ENCODE measurements at places on chromosomes 2 and 18.
A peak's percentile ranks its signal among the peaks of the same experiment; 100 is the strongest.

DNA sequence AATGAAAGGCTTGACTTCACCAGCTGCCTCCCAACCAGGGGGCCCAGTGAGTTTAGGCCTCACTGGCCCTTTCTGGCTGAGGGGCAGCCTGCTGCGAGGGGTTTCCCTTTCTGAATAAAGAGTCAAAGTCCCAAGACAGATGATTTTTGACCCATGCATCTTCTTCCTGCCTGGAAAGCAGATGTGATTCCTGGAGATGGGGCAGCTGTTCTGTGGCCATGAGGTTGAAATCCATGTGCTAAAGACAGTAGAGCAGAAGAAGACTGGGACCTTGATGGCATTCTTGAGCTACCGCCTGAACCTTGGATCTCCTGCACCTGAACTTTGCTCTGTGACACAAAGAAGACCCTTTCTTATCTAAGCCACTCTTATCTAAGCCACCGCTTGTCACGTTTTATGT is 19.8 kb downstream of the HPCAL1 start:
- DNase-seq: no peak

GRCh38 chr18:74316257-74317170 is 875 bp downstream of the C18orf63 start:
- no peak for DNase-seq

GRCh38 chr2:57850415-57851130 is 196.0 kb upstream of the VRK2 start:
- DNase-seq: no peak

GRCh38 chr2:232653441-232653840 is 20.0 kb downstream of the EFHD1 start:
- DNase-seq: no peak

DNA sequence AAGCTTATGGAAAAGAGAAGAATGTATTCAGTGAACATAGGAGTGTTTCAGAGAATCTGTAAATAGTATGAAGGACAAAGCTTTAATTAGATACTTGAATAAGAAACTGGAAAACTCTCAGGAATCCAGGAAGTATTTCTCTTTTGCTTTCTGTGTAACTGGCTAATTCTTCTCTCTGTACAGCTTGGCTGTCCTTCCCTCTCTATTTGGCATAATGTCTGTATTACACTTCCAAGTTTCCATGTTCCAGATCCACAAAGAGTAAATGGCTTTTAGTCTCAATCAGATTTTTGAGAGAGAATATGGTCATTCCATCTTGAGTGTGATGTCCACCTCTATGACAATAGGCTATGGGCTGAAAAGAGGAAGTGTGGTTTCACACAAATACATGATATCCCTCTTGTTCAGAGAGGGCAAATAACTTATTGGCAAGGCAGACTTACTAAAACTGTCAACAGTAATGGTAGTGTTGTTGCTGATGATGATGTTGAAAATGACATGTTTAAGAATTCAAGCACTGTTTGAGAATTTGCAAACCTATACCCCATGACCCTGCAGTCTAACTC is 129.2 kb upstream of the ERBB4 start:
- no peak for DNase-seq

- DNase-seq: no peak
Measured at GRCh38 chr2:170212625-170213280, 34.8 kb downstream of the MYO3B start.

DNA sequence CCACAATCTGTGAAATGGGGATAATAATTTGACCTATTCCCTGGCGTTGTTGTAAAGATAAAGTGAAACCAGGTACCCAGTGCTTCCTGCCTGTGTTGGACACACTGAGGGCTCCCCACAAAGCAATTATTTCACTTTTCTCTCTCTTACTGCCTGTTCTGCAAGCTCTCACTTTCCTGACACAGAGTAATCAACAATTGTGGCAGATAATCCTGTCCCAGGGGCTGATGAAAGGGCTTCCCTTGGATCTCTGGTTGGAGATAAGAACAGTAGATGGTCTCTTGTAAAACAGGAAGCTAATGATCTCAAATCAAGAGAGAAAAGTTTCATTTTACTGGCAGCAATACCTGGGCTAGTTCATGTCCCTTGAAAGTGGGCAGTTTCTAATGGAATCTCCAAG is 190.4 kb upstream of the EPHA4 start:
- DNase-seq: no peak

DNA sequence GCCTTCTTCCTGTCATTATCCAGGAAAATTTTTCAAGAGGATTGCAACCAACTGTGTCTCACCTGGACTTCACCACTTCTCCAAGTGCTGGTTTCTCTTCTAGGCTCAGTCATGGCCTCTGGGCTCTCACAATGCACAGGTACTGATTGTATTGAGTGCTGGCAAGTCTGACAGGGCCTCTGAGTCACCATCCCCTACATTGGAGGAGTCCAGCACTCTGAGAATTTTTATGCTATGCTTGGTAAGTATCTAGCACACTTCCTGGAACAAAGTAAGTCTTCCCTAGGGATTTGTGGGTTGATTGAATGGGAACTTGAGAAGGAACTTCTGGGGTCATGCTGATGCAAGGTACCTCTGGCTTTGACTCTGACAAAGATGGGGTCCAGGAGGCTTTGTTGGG is 147.2 kb upstream of the CELF4 start:
- no peak for DNase-seq

- no peak for DNase-seq
Measured at GRCh38 chr2:2662847-2663356, 331.8 kb upstream of the MYT1L start.

- no peak for DNase-seq
Measured at GRCh38 chr2:104914509-104914908, 60.6 kb downstream of the POU3F3 start.

DNA sequence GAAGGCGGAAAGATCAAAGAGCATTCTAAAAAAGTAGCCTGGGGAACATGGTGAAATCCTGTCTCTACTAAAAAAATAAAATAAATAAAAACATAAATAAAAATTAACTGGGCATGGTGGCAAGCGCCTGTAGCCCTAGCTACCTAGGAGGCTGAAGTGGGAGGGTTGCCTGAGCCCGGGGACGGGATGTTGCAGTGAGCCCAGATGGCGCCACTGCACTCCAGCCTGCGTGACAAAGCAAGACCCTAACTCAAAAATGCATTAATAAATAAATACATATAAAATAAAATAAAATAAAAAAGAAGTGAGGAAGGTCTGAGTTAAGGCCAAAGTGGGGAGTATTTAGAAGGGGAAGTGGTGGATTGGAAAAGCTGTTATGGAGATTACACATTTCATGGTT is 1.3 kb upstream of the PSMD14 start:
- no peak for DNase-seq

DNA sequence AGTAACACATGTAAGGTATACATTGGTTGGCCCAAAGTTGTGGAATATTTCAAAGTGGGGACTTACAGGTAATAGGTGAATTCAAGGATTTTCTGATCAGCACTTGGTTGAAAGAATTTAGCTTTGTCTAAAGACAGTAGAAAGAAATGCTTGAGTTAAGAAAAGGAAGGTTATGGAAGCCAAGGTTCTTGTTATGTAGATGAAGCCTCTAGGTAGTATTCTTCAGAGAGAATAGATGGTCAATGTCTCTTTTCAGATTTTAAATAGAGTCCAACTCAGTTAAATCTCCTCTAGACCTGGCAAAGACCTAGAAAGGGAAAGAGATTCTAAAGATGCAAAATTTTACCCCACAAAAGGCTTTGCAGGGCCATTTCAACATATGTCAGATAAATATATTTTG is 157.4 kb downstream of the ANKRD30B start:
- no peak for DNase-seq

DNA sequence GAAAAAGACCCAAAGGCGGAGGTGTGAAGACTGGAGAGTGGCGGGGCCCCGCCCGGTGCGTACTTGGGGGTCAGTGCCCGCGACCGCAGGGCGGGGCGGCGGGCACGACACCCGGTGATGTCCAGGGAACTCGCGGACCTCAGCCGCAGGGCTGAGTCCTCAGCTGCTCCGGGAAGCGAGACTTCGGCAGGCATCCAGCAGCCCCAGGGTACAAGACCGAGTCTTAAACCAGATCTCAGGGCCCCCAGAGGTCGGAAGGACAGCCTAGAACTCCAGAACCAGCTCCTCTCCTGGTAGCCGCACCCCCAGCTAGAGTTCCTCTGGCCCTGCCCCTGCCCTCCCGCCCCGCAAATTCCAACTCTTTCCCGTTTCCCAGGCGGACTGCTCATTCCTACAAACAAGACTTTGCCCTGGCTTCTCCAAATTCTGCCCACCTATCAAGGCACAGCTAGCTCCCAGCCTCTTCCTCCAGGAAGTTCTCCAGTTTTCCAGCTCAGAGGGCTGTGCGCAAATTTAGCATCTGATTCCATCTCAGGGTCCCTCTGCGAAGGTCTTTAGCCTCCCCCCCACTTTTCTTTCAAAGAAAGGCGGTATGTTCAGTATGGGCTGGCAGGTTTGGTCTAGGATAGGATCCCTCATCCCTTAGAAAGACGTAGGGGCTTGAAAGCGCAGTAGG is 26.0 kb upstream of the NOTO start:
- DNase-seq: peak; percentile 65

DNA sequence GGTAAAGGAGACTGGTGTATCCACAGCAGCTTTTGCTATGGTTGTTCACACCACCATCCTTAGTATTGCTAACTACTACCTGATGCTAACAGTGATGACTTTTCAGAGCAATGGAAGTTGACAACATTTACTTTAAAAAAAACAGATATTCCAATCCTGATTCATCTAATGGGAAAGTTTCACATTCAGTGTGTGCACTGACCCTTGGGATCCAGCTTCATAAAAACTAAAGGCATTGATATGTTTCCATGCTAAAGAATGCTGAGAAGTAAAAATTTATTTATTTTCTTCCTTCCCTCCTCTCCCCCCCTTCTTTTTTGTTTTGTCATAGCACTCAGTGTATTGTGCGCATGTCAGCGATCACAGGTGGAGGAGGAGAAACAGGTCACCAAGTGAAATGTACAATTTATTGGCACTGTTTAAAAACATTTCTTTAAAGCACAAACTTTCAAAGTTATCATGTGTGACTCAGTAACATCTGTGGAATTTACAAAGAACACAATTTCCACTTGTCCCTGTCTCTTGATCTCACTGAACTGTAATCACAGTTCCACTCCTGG is 229.9 kb downstream of the ALK start:
- DNase-seq: no peak

DNA sequence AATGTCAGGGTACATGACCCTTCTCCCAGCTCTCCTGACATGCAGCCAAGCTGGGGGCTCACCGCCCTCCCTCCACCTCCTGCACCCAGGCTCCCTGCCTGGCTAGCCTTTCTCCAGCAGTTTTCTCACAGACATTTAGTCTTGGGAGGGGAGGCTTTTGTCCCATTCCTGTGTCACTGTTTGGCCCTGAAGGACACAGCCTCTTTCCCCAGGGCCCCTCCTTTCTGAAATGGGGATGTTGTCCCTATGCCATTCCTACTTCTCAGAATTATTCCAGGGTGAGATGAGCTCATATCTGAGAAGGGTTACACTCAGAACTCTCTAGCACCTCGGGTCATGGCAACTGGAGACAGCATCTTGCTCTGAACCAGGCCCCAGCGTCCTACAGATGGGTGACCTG is 47.3 kb upstream of the MRPL33 start:
- no peak for DNase-seq

- DNase-seq: no peak
Measured at GRCh38 chr2:38549071-38549704, 53.5 kb downstream of the HNRNPLL start.

DNA sequence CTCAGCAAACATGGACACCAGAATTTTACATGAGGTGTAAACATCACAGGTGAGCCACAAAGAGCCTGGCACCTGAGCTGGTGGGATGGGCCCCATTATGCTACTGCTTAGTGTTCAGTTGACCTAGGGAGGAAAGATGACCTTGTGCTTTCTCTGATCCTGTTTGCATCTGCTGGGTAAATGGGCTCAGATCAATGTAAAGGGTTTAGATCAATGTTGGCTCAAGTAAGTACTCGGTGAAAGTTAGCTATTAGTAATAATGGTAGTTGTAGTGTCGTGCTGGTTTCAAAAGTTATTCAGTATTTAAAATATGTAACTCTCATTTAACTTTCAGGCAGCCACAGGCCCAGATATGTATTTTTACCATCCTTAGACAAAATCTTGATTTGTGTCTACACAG is 19.8 kb downstream of the ABHD3 start:
- DNase-seq: peak; percentile 20

DNA sequence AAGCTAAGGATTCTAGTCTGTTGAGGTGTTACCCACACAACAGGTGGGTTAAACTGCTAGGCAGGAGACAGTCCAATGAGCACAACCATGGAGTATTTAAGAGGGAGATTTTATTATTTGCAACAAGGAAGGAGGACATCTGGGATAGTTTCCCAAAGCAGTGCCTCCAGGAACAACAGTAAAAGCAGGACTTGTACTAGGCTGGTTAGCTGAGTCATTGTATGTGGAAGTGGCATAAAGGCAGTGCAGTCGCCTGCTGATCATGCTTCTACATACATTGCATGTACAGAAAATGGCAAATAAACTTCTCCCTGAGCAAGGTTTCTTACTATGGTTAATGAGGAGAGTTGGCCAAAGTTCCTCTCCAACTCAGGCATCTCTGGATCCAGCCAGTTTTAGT is 46.1 kb upstream of the CYTIP start:
- DNase-seq: no peak

DNA sequence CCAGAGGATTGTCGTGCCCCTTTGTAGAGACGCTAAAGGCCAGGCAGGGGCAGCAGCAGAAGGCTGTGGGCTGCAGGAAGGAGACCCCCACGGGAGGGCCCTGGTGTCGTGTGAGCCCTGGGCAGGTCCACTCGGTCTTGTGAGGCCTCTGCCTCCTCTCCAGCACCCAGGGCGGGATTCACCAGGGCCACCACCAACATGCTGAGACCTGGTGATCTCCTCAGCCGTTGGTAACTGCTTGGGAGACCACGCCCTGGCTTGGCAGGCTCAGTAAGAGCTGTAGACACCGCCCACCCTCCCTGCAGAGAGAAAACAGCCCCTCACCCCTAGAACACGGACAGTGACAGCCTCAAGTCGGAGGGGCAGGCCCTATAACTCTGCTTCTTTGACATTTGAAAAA is 21.1 kb downstream of the MBP start:
- DNase-seq: peak; percentile 45

GRCh38 chr2:216829533-216829932 is 30.3 kb downstream of the TNP1 start:
- no peak for DNase-seq

DNA sequence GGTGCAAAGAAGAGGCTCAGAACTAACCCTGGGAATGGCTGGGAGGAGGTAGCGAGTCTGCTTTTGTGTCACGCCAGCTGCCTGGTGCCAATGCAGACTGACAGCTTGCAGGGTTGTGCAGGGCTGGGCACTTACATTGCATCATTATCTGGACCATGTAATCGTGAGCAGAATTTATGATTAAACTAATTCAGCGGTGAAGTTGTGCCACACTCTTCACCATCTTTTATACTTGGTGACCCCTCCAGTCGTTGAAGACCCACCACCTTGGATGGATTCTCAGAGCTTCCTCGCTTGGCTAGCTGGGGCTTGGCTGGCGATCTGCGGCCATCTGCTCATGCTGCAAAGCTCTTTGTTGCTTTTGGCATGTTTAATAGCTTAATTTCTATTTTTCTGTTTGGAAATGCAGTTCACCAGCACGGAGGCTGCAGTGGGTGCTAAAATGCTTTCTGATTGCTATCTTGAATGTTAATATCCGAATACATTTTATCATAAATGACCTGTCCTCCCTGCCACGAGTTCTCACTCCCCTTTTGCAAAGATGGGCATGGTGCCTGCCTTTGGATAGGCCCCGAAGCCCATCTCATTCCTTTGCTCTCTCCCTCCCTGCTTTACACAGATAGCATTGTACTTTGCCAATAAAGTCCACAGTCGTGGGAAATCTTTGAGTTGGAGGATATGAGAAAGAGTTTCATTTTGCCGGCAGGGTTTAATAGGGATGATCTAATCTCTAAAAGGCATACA is 188.2 kb downstream of the PRKCE start:
- DNase-seq: no peak

GRCh38 chr2:102735416-102736109 is 26.3 kb upstream of the TMEM182 start:
- DNase-seq: no peak
